ENCODE measurements at places on chromosomes 2 and 18.

DNA sequence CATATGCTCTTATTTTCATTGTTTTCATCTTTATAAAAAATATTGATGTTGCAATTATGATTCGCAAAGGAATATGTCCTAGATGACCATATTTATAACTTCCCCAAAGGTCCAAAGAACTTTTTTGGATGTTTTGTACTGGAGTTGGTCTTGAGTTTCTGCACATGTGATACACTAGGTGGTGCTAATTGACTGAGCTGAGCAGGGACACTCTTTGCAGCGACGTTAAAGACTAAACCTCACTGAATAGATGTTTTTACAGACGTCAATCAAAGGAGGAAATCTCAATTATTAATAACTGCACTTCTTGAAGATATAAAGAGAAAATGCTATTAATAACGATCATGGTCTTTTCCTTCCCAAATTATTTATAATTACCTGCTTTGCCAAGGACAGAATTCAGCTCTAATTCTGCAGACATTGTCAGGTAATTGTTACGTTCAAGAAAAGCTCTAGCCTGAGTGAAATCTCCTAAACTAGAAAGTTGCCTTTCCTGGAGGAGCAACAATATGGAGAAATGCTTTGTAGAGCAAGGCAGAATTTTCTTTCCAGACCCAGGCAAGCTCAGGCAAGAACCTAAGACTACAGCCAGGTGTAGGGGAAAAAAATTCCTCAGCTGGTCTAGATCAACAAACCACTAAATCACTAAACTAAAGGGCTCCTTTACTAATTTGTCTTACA is 119.3 kb upstream of the RBBP8 start:
- DNase-seq = no peak

GRCh38 chr2:41932241-41933045 is 115.4 kb upstream of the PKDCC start:
- no peak for DNase-seq

DNA sequence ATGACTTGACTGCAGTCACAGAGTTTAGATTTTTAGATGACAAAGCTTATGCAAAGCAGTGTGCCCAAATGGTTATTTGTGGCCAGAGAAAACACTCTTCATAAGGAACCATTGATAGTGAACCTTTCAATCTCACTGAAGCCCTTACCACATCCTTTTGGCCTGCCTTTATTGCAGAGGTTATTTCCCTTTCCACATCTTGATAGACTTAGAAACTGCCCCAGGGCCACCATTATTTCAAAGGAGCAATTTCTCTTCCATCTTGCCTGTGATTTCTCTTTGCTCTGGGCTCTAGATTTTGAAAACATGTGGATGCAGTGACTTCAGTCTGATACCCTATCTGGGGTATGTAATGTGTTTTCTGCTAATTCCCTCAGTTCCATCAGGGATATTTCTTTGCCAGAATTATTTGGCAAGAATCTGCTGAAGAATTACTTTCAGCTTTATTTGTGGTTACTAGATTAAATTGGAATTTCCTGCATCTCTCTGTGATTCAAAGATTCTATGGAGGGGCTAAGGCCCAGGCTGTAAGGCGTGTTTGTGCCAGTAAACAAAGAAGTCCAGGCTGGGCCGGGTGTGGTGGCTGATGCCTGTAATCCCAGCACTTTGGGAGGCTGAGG is 51.0 kb downstream of the MOGAT1 start:
- DNase-seq = no peak

DNA sequence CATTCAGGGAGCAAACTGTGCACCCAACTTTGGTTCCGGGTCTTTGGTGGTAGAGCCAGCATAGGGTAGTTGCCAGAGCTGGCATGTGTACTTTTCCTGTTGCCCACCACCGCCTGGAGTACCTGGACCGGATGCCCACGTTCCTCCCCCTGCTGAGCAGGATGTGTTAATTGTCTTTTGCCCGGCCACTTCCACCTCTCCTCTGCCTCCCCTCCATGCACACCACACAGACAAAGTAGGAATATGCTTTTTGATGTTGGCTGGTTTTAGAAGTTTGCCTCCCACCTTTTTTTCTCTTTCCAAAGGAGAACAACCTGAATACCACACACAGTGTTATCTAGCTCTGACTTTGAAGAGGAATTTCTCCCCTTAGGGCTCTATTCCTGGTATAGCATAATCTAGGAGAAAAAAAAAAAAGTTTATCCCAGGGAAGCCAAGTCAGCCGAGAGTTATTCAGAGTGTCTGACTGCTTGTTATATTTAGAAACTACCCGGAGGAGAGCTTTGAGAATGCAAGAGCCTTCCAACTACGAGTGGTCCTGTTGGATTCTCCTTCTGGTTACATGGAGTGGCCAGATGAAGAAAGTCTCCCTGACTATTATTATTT is 111.9 kb downstream of the SETBP1 start:
- no peak for DNase-seq

- no peak for DNase-seq
These were observed 61.8 kb downstream of the C2orf76 start for GRCh38 chr2:119304847-119305246.

Measured in caudate nucleus (tissue), 63 donors.